ENCODE measurements at places on chromosomes 5 and 9.
A peak's percentile ranks its signal among the peaks of the same experiment; 100 is the strongest.

GRCh38 chr9:130629443-130630070, 34.8 kb upstream of the PRDM12 start:
- no peak for DNase-seq

GRCh38 chr5:360257-361027, 38.9 kb downstream of the AHRR start:
- DNase-seq = no peak

- DNase-seq = no peak
These were observed 358.2 kb upstream of the MEF2C start for GRCh38 chr5:89241186-89241585.

DNA sequence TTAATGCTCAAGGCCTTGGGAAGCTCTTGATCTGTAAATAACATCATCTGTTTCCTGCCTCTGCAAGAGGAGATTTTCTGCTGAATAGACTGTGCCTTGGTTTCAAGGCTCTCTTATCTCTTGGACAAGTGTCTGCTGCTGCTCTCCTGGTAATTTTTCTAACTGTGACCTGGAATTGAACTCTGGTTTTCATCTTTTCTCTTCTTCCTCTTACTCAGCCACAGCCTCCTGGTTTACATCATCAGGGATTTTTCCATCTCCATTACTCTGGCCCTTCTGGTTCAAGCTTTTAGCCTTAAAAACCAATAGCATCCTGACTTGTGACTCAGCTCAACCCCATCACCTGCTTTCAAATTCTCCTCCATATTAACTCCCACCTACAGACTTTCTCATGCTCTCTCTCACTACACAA, 49.6 kb upstream of the ITGA1 start:
- DNase-seq = no peak

GRCh38 chr5:125011014-125011413, 264.6 kb upstream of the ZNF608 start:
- no peak for DNase-seq

- DNase-seq = no peak
These were observed 84.2 kb downstream of the TRPM6 start for GRCh38 chr9:74803376-74804017.

- no peak for DNase-seq
These were observed 76.4 kb downstream of the TTLL11 start for GRCh38 chr9:122016744-122017143.

DNA sequence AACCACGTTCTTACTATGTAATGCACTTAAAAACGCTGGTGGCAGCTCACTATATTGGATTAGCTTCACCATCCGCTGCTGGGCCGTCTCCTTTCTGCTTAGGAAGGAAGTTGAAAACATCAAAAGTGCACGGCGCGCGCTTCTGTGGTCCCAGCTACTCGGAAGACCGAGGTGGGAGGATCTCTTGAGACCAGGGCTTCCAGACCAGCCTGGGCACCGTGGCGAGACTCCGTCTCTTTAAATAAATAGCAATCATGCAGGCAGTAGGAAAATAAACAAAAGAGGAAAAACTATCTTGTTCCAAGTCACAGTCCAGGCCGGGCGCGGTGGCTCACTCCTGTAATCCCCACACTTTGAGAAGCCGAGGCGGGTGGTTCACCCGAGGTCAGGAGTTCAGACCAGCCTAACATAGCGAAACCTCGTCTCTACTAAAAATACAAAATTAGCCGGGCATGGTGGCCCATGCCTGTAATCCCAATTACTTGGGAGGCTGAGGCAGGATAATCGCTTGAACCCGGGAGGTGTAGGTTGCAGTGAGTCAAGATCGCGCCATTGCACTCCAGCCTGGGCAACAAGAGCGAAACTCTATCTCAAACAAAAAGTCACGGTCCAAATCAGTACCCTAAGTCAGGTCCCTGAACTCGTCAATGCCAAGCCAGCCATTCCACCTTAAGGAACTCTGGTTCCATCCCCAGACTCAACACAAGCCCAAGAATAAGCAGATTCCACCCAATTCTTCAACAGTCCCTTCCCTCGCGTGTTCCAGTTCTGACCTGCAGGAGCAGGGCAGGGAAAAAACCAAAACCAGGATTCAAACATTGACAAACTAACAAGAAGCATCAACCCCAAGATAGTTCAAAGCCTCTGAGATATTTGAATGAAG, 1.0 kb upstream of the GOLGA1 start:
- peak; percentile 80 for DNase-seq

- DNase-seq = no peak
These were observed at the start of gene IGFBPL1 for GRCh38 chr9:38423973-38424843. TSS of gene IGFBPL1 (minus strand) at chr9:38424454. CDS start at chr9:38424424, 30 bp downstream.

DNA sequence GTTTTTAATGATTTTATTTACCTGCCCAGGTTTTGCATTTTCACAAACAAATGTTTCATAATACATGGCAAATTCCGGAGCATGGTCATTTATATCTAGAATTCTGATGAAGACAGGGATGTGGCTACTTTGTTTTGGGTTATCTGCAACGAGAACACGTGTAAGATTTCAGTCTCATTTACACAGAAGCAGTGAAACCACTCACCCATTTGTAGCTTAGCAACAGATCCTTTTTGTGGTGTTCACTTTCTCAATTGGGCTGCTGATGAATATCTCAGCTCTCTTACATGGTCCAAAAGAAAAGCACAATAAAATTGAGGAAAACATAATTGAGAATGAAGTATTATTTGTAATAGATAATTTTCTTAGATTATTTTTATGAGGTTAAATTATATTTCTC, 148.6 kb downstream of the CDH9 start:
- no peak for DNase-seq

- no peak for DNase-seq
These were observed 55.1 kb upstream of the PHYKPL start for GRCh38 chr5:178287791-178288105.

DNA sequence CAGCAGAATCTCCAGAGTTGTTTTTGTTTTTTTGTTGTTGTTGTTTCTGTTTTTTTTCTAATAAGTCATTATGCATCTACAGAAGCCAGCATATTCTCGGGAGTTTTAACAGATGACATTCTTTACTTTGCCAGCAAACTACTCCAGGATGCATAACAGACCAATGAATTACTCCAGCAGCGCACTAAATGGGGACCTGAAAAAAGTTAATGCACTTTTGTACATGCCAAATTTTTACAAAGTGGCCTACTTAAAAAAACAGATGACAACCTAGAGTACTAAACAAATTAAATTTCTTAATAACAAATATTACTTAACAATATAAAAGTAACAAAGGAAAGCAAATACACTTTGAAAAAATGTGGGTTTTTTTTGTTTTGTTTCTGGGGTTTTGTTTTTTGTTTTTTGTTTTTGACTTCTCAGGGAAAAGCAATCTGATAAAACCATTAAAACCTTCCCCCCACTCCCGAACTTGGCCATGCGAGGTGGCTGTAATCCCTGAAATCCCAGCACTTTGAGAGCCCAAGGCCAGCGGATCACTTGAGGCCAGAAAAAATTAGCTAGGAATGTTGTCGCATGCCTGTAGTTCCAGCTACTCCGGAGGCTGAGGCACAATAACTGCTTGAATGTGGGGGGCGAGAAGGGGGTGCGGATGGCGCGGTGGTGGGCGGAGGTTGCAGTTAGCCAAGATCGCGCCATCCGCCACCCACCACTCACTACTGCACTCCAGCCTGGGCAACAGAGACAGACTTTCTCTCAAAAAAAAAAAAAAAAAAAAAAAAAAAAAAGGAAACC, 352.4 kb downstream of the CETN3 start:
- no peak for DNase-seq

DNA sequence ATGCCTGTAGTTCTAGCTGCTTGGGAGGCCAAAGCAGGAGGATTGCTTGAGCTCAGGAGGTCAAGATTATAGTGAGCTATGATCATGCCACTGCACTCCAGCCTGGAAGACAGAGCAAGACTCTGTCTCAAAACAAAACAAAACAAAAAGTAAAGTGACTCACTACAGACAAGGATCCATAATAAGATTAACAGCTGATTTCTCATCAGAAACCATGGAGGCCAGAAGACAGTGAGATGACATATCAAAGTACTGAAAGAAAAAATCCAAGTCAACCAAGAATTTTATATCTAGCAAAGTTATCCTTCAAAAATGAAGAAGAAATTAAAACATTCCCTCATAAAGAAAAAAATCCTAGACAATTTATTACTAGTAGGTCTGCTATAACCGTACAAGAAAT, 69.4 kb upstream of the ZBTB43 start:
- DNase-seq = no peak

GRCh38 chr5:75551471-75551870, 39.8 kb downstream of the POLK start:
- no peak for DNase-seq

- no peak for DNase-seq
These were observed 382.9 kb downstream of the GLIS3 start for GRCh38 chr9:3916984-3917383.

- DNase-seq = no peak
These were observed 331.0 kb upstream of the RGMB start for GRCh38 chr5:98442448-98442847.

- DNase-seq = no peak
These were observed 13.6 kb upstream of the SPARC start for GRCh38 chr5:151700296-151700695.

GRCh38 chr9:122336866-122337555, 33.8 kb upstream of the PTGS1 start:
- DNase-seq = no peak

- DNase-seq = no peak
These were observed 51.3 kb upstream of the RNF130 start for GRCh38 chr5:180122875-180123274.

All from CD4-positive, alpha-beta T cell treated with Interleukin-17A for 4 hours (primary cell).